ENCODE measurements at places on chromosomes 5 and 9.

DNA sequence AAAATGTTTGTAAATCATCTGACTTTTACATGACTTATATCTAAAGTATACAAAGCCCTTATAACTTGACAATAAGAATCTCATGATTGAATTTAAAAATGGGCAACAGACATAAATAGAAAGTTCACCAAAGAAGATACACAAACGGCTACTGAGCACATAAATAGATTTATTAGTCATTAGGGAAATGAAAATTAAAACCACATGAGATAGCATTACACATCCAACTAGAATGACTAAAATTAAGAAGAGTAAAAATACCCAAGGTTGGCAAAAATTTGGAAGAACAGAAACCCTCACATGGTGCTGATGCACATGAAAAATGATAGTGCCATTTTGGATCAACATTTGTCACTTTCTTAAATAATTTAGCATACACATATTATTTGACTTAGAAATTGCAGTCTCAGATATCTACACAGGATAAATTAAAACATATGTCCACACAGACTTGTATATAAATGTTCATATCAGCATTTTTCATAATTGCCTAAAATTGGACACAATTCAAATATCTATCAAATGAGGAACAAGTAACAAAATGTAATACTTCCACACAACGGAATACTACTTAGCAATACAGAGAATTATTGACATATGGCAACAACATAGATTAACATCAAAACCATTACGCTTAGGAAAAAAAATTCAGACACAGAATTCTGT, 359.1 kb upstream of the DAB2 start:
- DNase-seq: no peak

DNA sequence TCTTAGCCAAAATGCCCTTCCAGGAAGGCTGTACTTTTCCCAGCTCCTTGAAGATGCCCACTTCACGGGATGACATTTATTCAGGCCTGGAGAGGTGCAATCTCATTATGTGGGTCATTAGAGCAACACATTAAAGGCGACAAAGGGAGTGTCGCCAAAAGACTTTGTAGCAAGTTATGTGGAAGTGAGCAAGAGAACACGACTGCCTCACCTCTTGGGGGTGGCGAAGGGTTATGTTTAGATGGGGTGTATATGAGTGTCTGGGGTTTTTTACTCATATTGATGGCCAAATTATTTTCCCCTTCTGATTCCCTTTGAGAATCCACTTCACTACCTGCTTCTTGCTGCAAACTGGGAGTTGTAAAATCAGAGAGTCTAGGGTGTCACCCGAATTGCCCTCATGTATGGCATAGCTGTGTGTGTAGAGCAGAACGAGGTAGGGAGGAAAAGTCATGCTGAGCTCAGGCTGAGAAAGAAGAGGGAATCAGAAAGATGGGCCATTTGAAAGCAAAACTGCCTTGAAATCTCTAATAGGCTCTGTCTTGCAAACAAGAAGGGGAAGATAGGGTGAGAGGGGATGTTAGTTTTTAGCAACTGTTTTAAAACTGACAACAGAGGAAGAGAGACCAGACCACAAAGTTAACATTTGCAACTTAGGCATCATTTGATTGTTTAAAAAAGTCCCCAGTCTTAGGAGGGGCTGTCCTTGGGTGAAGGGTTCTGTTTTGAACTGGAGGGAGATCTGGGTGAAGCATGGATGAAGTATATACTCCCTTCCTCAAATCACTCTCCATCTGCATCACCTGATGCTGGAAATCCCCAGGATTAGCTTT, 97.1 kb upstream of the IL12B start:
- peak; percentile 45 for DNase-seq

DNA sequence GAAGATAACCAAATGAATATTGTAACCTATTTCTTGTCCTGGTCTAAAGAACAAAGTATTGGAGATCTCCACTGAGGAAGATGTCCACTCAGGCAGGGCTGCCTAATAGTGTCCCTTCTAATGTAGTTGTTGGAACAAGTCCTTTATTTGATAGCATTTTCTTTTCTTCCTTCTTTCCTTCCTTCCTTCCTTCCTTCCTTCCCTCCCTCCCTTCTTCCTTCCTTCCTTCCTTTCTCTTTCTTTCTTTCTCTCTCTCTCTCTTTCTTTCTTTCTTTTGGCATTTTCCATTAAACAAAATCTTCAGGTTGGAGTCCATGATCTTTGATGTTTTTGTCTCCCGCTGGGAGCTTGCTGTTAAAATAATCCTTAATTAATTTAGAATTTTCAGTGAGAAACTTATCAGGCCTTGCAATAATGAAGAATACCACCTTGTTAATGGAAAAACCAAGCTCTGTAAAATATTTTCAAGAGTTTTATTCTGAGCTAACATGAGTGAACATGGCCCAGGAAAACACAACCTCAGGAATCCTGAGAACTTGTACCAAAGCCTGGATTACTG, 43.5 kb upstream of the TENT2 start:
- no peak for DNase-seq

GRCh38 chr9:127529671-127530070, 78.4 kb downstream of the LRSAM1 start:
- no peak for DNase-seq

DNA sequence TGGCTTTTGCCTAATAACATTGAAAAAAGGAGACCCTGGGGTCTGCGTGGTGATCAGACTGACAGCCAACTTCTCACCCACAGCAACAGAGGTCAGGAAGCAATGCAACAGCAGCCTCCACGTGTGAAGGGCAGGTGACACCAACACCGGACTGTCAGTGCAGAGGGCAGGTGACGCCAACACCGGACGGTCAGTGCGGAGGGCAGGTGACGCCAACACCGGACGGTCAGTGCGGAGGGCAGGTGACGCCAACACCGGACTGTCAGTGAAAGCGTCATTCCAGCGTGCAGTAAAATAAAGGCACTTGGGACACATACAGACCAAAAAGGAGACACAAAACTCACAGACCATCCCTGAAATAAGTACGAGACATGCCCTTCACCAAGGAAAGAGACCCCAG, 37.2 kb upstream of the CEP72 start:
- DNase-seq: no peak

DNA sequence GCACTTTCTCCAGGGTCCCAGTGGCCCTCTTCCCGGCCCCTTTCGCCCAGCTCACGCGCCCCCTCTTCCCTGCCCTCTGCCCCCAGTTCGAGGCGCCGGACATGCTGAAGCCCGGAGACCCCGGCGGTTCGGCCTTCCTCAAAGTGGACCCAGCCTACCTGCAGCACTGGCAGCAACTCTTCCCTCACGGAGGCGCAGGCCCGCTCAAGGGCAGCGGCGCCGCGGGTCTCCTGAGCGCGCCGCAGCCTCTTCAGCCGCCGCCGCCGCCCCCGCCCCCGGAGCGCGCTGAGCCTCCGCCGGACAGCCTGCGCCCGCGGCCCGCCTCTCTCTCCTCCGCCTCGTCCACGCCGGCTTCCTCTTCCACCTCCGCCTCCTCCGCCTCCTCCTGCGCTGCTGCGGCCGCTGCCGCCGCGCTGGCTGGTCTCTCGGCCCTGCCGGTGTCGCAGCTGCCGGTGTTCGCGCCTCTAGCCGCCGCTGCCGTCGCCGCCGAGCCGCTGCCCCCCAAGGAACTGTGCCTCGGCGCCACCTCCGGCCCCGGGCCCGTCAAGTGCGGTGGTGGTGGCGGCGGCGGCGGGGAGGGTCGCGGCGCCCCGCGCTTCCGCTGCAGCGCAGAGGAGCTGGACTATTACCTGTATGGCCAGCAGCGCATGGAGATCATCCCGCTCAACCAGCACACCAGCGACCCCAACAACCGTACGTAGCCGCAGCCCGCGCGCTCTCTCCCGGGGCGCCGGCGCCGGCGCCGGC, 1.0 kb downstream of the PRDM6 start:
- peak; percentile 65 for DNase-seq

DNA sequence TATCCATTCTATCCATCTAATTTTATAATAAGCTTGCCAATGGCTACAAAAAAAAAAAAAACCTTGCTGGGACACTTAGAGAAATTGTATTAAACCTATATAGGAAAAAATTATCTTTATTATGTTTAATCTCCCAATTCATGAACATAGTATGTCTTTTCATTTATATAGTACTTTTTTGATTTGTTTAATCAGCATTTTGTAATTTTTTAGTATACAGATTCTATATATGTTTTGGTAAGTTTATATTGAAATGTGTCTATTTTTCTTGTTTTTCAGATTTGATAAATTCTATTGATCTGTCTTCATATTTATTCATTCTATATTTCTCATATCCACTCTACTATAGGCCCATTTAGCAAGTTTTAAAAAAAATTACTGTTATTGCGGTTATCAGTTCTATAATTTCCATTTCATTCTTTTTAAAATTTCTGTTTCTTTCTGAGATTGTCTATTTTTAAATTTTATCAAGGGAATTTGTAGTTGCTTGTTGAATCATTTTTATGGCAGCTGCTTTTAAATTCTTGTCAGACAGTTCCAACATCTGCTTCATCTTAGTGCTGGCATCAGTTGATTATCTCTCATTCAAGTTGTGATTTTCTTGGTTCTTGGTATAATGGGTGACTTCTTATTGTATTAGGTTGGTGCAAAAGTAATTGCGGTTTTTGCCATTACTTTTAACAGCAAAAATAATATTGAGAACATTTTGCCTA, 170.1 kb upstream of the S1PR3 start:
- DNase-seq: no peak

- no peak for DNase-seq
Measured at GRCh38 chr5:145981589-145982571, 45.5 kb downstream of the SH3RF2 start.

GRCh38 chr5:36946101-36946500, 69.5 kb downstream of the NIPBL start:
- no peak for DNase-seq

GRCh38 chr5:141790630-141791029, 87.6 kb downstream of the PCDH1 start:
- no peak for DNase-seq

DNA sequence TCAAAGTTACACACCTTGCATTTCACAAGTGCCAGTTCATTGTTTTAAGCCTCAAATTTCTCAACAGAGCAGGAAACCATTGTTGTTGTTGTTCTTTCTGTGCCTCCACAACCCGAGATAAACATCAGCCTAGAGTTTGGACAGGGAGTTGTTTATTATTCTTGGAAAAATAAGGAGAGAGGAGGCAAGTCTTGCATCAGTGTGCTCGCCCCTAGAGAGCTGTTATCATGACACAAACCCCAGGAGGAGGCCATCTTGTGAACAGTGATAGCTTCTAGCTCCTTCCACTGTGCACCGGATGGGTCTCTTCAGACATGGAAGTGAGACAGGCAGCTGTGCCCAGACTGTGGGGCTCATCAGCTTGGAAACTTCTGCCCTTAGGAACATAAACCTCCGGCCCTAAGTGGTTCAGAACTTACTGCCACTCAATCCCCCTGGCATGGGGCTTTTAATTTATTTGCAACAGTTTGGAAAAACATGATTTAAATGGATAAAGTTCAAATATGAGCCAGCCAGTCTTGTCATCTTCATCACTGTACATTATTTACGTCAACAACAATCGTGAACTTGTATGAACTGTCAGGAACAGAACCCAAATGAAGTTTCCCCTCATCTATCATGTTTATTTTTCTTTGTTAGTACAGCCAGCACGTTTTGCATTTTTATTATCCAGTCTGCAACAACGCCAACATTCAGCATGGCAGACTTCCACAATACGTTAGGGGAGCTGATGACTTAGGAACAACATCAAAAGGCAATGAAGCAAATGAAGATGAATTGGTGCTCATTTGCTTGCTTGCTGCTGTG, 181.7 kb upstream of the S1PR3 start:
- DNase-seq: no peak

- DNase-seq: no peak
Measured at GRCh38 chr9:81671880-81672280, 17.5 kb downstream of the TLE1 start.

GRCh38 chr9:125133403-125134329, 9.7 kb downstream of the SCAI start:
- no peak for DNase-seq

- no peak for DNase-seq
Measured at GRCh38 chr9:96203867-96204501, 98.0 kb downstream of the HSD17B3 start.

DNA sequence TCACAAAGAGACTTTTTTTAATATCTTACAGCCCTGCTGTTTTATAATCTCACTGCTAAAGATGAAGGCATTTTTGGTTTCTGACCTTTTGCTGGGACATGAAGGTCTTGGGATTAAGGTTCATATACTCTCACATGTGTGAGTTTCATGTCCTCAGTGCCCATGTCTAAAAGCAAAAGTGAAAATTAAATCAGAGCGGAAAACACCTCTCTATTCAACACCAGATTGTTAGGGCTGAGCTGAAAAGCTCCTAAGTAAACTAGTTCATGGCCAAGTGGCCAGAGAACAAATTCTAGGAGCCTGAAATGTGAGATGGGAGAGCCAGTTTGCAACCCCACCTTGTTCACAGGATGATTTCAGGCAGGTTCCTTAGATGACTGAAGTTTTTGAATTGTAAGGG, 110.9 kb downstream of the GRIA1 start:
- DNase-seq: peak; percentile 23

- no peak for DNase-seq
Measured at GRCh38 chr5:93809430-93809829, 68.0 kb upstream of the POU5F2 start.

- no peak for DNase-seq
Measured at GRCh38 chr9:84900421-84900820, 230.9 kb downstream of the NTRK2 start.

- no peak for DNase-seq
Measured at GRCh38 chr9:120890320-120891244, 13.6 kb upstream of the PHF19 start.

DNA sequence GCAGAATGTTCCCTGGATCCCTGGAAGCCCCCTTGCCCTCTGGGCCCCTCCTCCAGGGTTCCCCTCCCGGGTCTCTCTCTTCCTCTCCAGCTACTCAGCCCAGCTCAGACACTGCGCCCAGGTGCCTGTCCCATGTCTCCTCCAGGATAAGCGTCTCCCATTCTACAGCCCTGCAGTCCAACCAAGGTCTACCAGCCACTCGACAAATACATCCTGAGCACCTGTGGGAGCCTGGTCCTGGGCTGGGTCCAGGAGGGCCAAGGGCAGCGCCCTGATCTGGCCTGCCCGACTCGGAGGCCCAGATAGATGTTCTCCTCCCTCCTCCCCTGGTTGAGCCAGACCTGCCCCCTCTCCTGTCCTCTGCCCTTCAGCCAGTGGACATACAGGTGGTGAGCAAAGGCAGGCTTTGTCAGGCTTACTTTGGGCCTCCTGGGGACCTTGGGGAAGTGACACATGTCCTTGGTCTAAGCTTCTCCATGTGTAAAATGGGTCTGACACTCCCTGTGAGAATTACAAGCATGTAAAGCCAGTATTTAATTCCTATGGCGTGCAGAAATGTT, 1.4 kb downstream of the FLT4 start:
- no peak for DNase-seq

GRCh38 chr9:89604729-89605464, at the start of gene GADD45G:
Gene GADD45G (plus strand): TSS chr9:89605012. CDS start chr9:89605122, 110 bp downstream.
- peak; percentile 88 for DNase-seq

DNA sequence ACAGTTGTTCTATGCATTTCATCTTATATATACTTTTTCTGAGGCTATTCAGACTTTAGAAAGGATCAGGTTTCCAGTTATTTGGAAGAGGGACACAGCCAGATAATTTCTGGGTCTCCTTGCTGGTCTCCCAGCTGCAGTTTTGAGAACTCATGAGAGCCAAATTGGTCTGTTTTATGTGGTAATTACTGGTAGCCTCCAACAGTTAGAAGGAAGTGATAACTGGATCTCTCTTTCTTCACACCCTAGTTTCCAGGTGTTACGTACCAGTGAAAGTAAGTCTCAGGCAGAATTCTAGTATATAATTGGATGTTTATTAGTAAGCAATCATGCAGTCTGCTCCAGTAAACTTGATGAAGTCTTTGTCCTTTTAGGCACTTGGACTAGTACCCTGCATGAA, 63.2 kb upstream of the RPS23 start:
- no peak for DNase-seq

Data from GM20000 (cell line).